Endothelial cell of umbilical vein (primary cell): ENCODE measurements at places on chromosomes 2 and 18. TPM values are rescaled to one million over a fixed set of nuclear protein-coding genes. Genes with fewer than 3 reads are reported as not detected.

The DQX1 gene
- 0.44 and 0.69 TPM in 2 replicates for total RNA-seq

DNA sequence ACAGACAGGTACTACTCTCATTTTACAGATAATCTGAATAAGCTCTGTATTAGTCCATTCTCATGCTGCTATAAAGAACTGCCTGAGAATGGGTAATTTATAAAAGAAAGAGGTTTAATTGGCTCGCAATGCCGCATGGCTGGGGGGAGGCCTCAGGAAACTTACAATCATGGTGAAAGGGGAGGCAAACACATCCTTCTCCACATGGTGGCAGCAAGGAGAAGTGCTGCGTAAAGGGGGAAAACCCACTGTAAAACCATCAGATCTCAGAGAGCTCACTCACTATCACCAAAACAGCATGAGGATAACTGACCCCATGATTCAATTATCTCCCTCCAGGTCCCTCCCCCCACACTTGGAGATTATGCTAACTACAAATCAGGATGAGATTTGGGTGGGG, 254.4 kb downstream of the KCNE4 start:
- peak; percentile 12 for DNase-seq

- DNase-seq: no peak
These were observed 73.8 kb downstream of the EML6 start for GRCh38 chr2:54797307-54797706.

The NR4A2 gene
- total RNA-seq: 1.0 and 1.8 TPM in 2 replicates

DNA sequence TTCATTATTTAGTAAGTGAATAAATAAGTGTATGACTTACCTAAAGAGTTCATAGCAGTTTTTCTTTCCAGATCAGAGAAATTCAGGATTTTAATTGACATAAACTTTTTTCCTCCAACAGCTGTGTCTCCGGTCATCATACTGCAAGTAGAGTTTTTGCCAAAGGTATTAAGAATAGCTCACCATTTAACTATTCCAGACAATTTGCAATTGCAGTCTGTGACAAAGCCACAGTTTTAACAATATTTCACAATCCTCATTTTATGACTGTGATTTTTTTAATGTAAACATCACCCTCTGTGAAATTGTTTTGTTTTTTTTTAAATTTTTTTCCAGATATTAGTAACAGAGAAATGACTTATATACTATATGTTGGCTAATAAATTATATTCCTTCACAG, 199.1 kb downstream of the TRIB2 start:
- DNase-seq: no peak

DNA sequence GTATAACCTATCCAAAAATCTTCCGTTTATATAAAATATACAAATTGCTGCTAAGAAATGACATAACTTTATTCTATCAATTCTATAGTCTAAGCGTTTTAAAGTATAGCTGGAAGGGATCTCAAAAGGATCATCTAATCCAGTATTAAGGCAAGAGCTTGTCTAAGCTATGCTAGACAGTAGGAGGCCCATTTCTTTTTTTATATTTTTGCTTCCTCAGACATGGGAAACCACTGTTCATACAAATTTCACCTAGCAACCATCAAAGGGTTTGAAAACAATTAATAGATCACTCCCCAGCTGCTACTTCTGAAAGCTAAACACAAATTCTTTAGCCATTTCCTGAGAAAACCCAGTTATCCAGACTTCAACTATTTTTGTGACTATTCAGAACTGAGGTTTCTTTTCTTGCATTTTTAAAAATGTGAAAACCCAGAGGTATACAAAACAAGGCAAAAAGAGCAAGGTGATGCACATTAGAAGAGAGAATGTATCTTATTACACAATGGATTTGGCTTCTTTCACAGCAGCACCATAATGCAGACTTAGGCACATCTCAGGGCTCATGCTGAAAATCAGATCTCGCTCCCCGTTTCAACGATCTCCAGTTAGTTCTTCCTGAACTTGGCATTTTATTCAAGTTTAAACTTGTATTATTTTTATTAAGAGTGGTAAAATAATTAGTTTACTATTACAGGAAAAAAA, 274.4 kb downstream of the LRP1B start:
- DNase-seq: no peak

- DNase-seq: no peak
These were observed 307.3 kb upstream of the FBXO11 start for GRCh38 chr2:48213646-48214045.

GRCh38 chr2:18924886-18925285, 335.5 kb upstream of the NT5C1B start:
- no peak for DNase-seq

GRCh38 chr2:76310894-76311633, 600.3 kb upstream of the GCFC2 start:
- no peak for DNase-seq

GRCh38 chr18:50401295-50401694, 26.4 kb downstream of the SKA1 start:
- DNase-seq: no peak

DNA sequence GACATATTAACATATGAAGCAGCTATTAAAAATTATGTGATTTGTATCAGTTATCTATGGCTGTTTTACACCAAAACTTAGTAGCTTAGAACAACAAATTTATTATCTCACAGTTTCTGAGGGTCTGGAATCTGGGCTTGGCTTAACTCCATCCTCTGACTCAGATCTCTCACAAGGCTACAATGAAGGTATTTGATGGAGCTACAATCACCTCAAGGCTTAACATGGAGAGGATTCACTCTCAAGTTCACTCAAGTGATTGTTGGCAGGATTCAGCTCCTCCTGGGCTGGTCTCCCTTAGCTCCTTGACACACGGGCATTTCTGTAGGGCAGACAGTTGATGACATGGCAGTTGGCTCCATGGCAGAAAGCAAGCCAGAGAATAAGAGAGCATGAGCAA, 133.0 kb upstream of the SLC14A2 start:
- DNase-seq: no peak

- no peak for DNase-seq
These were observed 28.6 kb downstream of the ARID5A start for GRCh38 chr2:96565111-96565510.

- no peak for DNase-seq
These were observed 36.1 kb upstream of the SCYGR2 start for GRCh38 chr2:227562581-227562980.

- DNase-seq: no peak
These were observed 170.1 kb downstream of the HAUS1 start for GRCh38 chr18:46274266-46274665.

The DNAH6 gene
- 0.24 and 0.25 TPM in 2 replicates for total RNA-seq

The KCNIP3 gene
- 0.21 and 0.62 TPM in 2 replicates for total RNA-seq

DNA sequence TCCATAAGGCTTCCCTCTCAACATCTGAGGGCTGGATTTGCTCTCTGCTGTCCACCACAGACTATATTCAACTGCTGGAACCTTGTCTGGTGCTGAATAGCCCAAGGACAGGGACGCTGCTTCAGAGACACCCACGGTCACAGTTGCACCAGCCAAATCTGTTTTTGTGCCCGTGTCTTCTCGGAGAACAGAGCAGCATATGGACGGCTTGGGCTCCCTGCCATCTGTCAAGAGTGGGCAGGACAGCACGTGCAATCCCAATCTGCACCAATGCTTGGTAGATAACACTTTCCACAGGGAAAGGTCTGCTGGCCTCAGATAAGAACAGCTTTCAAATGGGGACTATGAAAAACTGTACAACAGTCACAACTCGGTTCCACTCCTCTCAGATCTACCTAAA, 466.1 kb downstream of the TGIF1 start:
- DNase-seq: no peak

GRCh38 chr2:36380624-36381481, 25.3 kb downstream of the CRIM1 start:
- DNase-seq: peak; percentile 78
